ENCODE measurements at places on chromosomes 12 and 14.

GRCh38 chr12:76219806-76220205, 128.4 kb downstream of the BBS10 start:
- no peak for DNase-seq

DNA sequence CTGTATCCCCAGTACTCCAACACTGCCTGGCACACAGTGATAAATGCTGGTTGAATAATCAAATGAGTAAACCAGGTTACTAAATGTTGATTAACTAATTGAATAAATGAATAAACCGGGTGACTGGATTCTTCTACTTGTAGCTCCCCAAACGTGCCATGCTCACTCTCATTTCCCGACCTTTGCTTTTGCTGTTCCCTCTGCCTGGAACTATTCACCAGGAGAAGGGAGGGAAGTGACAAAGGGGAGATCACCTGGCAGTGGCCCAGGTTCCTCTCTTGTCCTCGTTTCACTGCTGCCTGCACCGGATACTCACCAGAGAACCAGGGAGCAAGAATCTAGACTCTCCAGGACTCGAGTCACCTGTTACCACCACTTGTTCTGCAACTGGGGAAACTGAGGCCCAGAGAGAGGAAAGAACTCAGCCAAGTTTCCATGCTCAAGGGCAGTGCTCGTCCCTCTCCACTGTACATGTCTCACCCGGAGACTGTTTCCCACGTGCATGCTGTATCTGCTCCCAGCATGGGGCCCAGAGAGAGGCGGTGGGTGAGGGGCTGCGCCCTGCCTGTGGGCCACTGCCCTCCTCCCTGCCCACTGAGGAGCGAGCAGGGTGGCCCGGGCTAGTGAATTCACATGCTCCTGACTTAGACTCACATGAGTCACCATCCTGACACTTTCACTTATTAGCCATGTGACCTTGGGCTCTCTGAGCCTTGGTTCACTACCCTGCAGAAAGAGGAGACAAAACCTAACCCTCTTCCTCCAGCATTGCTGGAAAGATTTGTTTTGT, 17.7 kb upstream of the POP5 start:
- DNase-seq, result no peak

GRCh38 chr12:31772685-31773222, 43.9 kb upstream of the AMN1 start:
- no peak for DNase-seq

DNA sequence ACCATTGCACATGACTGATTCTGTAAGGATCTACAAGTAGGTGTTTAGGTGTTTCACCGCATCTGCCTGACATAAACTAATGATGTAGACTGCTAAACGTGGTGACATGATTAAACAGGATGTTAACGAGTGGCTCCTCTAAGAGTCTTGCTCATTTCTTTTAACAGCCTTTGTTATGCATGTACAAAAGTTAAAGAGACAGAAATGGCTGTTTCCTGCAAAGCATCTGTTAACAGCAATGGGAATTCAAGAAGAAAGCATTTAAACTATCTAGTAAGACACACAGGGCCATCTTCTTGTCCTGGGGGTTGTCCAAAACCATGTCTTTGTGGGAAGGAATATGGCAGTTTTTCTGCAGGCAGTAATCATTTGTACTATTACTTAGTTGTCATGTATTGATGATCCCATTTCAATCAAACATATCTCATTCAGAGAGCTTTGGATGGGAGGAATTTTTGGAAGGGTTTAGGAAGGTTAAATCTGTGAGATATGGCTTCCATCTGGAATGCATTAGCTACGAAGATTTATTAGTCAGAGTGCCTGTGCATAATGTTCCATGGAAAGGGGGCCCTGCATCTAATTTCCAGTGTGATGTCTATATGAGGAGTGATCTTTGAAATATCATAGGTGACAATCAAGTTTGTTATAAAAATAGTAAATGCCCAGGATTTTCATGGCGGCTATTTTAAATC, 495.1 kb downstream of the EGLN3 start:
- no peak for DNase-seq

GRCh38 chr12:108313606-108314351, 25.3 kb downstream of the CMKLR1 start:
- DNase-seq, result no peak

- DNase-seq, result no peak
Measured at GRCh38 chr12:46983959-46984841, 95.2 kb upstream of the PCED1B start.

GRCh38 chr12:2681450-2682205, 113.1 kb upstream of the FKBP4 start:
- no peak for DNase-seq

GRCh38 chr12:81668475-81668874, 90.7 kb downstream of the PPFIA2 start:
- peak; percentile 92 for DNase-seq

DNA sequence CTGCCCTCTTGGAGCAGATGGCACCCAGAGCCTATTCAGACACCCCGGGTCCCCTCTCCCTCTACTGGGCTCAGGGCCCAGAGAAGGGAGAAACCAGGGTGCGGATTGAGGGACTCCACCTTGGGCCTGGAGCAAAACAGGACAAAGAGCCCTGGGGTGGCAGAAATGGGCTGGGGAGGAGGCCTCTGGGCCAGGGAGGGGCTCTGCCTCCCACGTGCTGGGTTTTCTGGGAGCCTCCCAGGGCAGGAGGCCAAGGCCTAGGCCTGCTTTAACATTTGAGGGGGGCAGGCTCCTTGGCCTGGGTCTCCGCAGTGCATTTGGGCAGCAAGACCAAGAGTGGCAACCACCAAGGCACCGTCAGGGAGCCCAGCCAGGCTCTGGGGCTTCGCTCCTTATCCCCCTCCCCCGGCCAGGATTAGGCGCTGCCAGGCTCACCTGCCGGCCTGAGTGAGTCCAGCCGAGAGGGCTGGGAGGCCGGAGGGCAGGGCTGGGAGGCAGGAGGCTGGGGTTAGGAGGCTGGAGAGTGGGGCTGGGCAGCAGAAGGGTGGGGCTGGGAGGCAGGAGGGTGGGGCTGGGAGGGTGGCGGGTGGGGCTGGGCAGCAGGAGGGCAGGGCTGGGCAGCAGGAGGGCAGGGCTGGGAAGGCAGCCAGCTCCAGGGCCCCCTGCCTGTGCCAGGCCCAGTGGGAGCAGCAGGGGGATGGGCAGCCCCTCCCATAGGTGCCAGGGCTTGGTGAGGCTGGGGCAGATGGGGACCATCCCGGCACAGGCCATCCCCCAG, 101.8 kb upstream of the EIF5 start:
- no peak for DNase-seq

DNA sequence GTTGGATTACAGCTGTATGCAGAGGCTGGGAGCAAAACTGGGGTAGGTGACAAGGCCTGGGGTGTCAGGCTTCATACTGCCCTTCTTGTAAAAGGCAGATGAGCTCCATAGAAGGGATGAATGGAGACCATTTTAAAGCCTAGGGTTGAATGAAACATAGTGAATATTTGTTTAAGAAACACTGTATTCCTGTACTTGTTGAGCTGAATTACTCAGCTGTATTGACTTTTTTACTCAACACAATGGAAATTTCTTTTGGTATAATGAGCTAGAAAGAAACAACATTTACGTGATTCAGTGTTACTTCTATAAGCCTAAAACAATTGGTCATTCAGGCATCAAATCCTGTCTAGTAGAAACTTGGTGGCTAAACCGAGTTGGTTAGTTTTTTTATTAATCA, 14.1 kb downstream of the ATP6V0A2 start:
- no peak for DNase-seq

GRCh38 chr12:65619018-65619417, 205.3 kb upstream of the HMGA2 start:
- no peak for DNase-seq

DNA sequence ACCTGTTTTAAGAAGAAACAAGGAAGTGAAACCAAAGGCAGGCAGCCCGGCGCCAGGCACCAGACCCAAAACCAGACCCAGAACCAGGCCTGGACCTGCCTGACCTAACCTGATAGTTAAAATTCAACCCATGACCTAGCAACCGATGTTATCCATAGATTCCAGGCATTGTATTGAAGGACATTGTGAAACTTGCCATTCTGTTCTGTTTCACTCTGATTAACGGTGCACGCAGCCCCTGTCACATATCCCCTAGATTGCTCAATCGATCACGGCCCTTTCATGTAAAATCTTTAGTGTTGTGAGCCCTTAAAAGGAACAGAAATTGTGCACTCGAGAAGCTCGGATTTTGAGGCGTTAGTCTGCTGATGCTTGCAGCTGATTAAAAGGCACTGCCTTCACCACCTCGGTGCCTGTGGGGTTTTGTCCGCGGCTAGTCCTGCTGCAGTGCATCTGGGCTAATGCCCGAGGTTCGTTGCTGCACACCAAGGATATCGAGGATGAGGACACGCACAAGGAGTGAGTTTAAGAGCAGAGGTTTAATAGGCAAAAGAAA, 262.5 kb upstream of the TMEM132C start:
- no peak for DNase-seq

All from non-pigmented ciliary epithelial cell (primary cell).